ENCODE measurements at places on chromosomes 2 and 18.

- DNase-seq = no peak
Measured at GRCh38 chr2:201223089-201224073, 37.0 kb upstream of the CASP8 start.

DNA sequence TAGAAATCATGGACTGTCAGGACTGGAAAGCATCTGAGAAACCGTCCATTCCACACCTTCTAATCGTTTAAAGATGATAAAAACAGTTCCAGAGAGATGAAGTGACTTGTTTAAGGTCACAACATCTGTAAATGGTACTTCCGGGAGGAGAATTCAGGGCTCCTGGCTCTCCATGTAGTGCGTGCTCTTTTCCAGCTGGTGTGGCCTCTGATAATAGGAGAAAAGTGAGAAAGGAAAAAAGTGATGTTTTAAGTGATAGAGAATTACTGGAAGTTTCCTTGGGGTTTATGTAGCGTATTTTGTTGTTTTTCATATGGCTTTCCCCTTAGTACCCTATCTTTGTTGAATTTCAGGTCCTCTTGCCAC, 663 bp downstream of the C2orf49 start:
- no peak for DNase-seq

- DNase-seq = no peak
Measured at GRCh38 chr2:241087420-241088268, 14.4 kb downstream of the MTERF4 start.

DNA sequence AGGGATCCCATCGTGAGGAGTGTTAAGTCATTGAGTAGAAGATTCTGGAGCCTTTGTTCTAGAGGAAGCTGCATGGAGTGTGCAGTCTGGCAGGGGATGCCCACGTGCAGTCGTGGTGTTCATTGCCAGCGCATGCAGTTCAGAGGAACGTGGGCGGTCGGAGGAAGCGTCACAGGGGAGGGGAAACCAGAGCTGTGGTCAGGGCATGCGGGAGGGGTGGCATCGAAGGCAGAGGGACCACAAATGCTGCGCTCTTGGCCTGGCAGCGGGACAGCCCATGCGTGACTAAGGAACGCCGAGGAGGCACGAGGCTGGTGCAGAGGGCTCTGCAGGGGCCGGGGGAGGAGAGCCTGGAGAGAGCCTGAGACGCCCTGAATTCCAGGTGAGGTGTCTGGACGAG, 141.1 kb downstream of the KLHL29 start:
- peak; percentile 2 for DNase-seq

GRCh38 chr18:23259701-23260681, 124.7 kb downstream of the CABLES1 start:
- no peak for DNase-seq

DNA sequence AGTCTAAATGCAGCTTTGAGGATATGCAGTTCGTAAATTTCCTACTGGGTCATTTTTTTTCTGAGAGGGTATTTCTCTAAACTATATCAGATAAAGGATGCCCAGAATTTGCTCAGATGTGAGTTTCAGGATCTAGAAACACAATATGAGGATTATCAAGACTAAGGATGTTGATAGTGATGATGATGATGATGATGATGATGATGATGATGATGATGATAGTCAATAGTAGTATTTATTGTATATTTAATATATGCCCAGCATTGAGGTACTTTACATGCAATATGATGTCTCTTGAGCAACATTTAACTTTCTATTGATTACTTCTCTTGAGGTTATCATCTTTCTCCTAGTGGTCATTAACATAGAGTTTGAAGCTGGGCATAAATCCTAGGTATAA, 222.1 kb upstream of the NRP2 start:
- no peak for DNase-seq

DNA sequence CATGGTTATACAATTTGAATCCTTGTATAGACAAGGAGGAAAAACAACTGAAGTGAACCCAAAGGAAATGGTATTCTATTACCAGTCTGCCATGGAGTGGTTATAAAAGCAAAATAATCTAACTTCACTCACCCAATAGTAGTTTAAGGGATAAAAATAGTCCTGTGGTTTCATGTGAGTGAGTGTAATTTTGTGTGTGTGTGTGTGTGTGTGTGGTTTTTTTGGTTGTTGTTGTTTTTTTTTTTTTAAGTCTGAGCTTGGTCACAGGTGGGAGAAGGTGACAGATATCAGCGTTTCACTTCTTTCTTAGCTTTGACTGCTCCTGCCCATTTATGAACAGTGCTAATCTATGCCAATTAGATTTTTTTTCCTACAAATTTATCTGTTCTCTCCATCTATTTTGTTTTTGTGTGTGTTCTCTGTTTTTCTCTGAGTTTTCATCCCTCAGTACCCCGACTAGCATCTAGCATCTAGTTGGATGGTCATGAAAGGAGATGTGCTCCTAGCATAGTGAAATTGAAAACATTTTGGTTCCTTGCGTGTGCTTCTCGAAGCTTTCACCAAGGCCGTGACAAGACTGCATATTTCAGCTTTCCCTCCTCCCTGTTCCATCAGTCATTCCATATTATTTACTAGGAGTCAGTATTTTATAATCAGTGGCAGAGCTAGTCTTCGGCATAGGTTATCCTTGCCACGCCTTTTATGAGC, 200.1 kb upstream of the DTNA start:
- no peak for DNase-seq

DNA sequence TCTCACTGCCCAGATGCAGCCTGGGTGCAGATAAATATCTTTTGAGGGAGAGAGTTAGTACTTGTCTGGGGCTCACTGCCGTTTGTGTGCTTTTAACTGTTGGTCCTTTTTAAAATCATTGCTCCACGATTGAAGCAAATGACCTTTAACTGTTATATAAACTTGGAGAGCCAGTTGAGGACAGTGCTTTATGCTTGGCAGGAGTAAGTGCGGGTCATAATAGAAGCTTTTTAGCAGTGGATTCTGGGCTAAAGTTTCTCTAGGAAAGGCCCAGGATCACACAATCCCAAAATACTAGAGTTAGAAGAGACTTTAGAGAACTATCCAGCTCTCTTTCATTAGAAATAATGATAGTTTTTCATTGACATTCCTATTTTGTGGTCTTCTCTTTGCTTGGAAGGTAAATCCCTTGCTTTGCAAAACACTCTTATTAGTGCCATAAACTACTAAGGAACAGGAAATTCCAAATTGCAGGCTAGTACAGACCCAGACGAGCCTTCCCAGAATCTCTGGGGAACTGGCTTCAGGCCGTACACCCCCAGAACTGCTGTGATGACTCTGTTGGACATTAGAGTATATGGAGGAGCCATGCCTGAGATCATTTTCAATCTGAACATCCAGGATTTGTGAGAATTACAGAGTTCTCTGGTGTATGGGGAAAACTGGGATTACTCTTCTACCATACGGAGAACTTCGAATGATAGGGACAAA, 19.1 kb downstream of the LIMS1 start:
- no peak for DNase-seq

DNA sequence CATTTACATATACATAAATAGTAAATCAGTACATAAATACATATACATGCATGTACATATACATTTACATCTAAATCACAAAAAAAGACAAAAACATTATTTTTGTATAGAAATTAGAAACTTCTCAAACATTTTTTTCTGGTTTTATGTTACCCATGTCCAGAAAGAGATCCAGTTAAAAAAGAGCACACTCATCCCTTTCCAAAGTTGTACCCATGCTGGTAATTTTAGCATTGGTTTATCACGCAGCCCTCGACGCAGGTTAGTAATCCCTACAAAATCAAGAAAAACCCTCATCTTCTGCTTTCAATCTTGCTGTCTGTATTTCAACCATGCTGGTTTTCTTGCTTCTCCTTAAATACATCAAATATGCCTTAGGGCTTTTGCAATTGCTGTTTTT, 10.5 kb downstream of the SCN9A start:
- no peak for DNase-seq

DNA sequence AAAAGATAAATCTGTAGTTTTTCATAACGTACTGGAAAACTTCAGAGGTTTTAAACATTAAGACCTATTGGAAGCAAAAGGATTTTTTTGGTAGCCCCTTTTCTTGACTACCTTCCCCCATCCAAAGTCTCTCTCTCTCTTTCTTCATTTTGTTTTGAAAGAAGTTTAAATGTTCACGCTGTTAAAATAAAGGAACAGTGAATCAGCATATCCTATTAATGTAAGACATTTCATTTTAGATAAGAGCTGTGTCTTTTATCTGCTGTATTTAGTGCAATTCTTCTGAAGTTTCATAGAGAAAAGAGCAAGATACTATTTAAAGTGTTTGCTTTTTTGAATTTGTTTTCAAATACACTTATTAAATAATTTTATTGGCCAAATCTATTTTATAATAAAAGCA, 205.5 kb upstream of the POU3F3 start:
- DNase-seq = no peak

DNA sequence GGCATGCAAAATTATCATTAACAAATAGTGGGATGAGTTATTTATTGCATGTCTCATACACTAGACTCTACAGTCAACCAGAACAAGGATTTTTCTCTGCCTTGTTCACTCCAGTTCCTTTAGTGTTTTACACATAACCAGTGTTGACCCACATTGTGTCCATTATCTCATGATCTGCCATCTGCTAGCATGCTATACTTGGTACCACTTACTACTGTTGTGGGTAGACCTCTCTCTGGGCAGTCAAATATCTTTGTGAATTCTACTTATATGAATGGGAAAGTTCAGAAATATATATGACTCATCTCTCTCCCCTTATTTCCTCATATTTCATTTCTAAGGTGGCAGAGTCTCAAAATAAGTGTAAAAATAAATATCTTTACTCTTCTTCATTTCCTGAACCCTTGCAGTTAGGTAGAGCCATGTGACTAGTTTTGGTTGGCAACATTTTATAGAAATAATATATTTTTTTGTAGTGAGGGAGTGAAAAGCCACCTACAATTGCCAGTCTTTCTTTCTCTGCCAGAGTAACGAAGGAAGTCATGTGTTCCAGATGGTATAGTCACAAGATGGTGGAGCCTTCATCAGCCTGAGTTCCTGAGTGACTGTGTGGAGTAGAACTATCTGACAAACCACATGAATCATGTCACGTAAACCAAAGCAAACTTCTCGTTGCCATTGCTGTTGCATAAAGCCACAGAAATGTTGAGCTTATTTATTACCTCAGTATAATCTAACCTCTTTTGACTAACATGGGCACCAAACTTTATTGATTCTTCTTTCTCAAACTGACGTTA, 704.0 kb downstream of the RNF144A start:
- no peak for DNase-seq

DNA sequence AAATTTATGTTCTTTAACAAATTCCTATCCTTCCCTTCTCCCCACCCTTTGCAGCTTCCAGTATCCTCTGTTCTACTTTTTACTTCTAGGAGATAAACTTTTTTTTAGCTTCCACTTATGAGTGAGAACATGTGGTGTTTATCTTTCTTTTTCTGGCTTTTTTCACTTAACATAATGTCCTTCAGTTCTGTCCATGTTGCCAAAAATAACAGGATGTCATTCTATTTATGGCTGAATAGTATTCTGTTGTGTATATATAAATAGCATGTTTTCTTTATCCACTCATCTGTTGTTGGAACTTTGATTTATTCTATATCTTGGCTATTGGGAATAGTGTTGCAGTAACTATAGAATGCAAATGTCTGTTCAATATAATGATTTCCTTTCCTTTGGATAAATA, 1191.2 kb downstream of the CNTNAP5 start:
- DNase-seq = no peak

GRCh38 chr18:77096936-77097886, 35.4 kb downstream of the MBP start:
- no peak for DNase-seq

DNA sequence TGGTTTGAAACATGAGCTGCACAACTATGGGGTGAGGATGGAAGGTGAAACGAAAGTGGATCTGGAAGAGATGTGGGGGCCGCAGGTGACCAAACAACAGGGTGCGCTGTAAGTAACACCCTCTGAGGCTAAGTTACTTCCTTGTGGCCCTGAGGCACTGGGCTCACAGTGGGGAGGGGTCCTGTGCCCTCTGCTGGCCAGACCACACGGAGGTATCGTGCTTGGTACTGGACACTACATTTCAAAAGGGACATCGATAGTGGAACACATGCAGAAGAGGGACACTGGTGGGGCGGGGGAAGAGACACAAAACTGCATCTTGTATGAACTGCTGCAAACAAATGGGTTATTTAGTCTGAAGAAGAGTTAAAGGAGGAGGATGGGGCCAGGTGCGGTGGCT, 110.6 kb downstream of the CLIP4 start:
- no peak for DNase-seq

GRCh38 chr2:201929281-201930026, 104.2 kb upstream of the FZD7 start:
- DNase-seq = no peak

DNA sequence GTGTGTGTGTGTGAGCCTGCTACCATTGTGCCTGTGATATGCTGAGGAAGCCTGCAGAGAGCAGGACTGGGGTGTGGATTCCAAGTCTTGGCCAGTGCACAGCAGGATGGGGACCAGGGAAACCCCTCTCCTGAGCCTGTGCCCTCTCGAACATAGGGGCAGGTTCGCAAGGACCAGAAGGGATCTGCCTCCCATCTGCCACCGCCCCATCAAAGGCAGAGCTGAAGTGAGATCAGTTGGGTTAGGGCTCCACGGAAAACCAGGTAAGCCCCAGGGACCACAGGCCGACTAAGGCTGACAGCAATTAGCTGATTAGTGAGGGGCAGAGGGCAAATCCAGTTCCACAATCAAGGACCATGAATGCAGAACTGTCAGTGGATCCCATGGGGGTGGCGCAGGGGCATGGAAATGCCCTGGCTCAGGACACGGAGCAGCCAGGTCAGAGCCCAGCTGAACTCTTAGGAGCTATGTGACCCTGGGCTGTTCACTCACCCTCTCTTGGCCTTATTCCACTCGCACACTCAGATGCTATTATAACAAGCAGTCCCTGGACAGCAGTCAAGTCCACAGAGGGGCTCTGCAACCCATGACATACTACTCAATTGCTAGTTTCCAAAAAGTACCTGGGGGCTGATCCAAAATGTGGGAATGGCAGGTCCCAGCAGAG, 84.2 kb upstream of the ID2 start:
- DNase-seq = no peak

DNA sequence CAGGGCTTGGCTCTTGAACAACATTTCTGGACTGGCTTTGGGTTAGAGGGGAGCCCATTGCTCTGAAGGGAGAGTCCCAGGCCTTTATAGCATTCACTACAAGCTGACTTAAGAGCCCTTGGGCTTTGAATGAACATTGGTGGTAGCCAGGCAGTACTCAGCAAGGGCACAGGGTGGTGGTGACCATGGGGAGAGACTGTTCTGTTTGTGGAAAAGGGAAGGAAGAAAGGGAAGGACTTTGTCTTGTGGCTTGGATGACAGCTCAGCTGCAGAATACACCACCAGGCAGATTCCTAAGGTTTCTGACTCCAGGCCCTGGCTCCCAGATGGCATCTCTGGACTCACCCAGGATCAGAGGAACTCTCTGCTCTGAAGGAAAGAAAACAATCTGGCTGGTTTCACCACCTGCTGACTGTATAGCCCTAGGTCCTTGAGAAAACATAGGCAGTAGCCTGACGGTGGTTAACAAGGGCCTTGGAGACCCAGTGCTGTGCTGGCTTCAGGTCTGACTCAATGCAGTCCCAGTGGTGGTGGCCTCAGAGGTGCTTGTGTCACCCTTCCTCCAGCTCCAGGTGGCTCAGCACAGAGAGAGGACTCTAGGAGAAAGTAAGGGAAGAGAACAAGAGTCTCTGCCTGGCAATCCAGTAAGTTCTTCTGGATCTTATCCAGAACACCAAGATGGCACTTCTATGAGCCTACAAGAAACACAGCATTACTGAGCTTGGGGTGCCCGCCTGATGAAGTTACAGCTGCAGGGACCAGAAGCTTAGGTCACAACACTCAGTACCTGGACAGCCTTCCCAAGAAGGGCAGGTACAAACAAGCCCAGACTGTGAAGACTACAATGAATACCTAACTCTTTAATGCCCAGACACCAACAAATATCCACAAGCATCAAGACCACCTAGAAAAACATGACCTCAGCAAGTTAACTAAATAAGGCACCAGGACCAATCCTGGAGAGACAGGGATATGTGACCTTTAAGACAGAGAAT, 16.4 kb upstream of the ABCB11 start:
- no peak for DNase-seq

Measured in activated CD4-positive, alpha-beta T cell treated with anti-CD3 and anti-CD28 coated beads, Interleukin-2, amount 50 U/mL, for 24 hours (primary cell).